ENCODE measurements at places on chromosomes 1 and 21.
A peak's percentile ranks its signal among the peaks of the same experiment; 100 is the strongest.

DNA sequence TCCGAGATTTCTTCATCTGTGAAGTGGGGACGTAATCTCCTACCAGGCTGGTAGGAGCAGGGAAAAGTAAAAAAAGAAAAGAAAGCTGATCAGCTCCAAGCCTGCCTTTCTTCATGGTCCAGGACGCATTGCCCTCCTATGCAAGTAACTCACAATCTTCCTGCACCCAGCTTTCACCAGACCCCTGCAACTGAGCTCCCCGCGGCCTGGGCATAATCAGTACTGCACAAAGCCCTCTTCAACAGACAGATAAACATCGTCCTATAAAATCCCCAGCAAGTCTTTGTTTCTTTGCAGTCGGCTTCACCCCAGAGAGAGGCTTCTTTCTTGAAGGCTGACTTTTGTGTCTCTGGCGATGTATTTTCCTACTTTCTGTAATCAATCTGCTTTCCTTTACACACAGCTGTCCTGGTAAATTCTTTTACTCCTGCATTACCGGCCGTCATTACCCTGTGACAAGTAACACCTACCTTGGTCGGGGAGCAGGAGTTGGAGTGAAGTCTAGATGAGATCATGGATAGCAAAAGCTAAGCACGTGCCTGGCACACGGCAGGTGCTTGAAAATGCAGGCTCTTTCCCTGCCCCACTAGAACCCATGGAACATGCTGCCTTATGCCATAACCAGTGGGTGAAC is 8.3 kb downstream of the PADI1 start:
- DNase-seq = no peak

DNA sequence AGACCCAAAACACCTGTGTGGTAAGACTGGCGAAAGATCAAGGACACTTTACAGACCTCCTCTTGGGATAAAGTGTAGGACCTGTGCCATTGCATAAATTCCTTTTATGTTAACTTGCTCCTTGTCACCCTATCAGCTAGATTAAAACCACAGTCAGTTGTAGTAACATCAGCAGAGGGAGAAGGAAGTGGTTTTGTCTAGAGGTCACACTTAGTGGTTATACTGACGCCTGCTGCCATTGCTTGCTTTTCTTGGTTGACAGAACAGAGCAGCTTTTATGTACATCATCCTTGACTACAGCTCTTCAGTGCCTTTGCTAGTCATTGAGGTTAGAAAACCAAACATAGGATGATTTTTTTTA is 101.4 kb downstream of the PBX1 start:
- DNase-seq = peak; percentile 19

- no peak for DNase-seq
Observed at GRCh38 chr1:2949966-2950925, 71.0 kb upstream of the ACTRT2 start.

GRCh38 chr1:200535605-200536004 is 84.9 kb downstream of the KIF14 start:
- DNase-seq = peak; percentile 69

GRCh38 chr1:109197158-109198042 is 16.3 kb upstream of the SARS1 start:
- peak; percentile 91 for DNase-seq

DNA sequence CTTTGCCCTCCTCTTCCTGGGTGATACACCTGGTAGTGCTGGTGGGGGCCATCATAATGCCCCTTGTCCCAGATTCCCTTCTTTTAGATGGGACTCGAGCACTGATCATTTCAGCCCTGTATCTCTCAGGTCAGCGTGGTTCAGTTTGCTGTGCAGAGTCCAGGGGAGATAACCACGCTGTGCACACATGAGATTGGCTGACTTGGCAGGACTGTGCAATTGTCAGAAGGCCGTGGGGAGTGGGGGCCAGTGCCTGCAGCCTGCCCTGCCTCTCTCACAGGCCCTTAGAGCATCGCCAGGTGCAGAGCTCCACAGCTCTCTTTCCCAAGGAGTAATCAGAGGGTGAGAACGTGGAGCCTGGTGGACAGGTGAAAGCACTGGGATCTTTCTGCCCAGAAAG is 15.2 kb downstream of the EPHX1 start:
- DNase-seq = no peak

GRCh38 chr1:182259229-182259872 is 132.2 kb downstream of the GLUL start:
- DNase-seq = no peak

GRCh38 chr1:116911188-116911553 is 1.5 kb downstream of the PTGFRN start:
- no peak for DNase-seq

- DNase-seq = no peak
Observed at GRCh38 chr1:22443332-22443731, 8.3 kb upstream of the ZBTB40 start.

- DNase-seq = peak; percentile 38
Observed at GRCh38 chr1:64962441-64962840, 3.9 kb downstream of the JAK1 start.

DNA sequence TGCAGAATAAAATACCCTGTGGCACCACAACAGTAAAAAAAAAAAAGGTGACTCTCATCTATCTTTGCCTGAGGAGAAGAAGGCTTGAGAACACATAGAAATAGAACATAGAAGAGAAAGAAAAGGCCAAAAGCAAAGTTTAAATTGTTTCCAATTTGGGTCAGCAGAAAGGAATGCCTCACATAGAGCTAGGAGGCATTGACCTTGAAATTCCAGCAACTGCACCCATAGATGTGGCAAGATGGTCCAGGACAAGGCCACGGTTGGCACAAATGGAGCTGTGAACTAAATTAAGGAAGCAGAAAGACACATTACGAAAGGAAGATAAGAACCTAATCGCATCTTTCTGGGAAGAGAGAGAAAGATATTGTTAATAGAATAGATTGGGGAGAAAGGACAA is 588.3 kb downstream of the LMO4 start:
- no peak for DNase-seq

DNA sequence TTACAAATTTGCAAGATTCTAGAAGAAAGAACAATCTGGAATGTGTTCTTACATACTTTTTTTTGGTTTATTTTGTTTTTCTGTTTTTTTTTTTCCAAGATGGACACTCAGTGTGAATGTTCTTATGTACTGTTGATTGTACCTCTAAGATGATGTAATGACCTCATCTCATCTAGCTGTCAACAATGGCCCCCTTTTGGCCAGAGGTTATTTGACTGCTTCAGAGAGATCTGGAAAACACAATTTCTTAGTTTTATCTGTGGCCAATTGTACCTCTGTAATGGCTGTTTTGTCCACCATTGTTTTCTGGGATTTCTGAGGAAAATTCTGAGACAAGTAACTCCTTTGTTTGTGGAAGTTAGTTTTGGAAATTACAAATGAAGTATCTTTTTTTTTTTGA is 38.9 kb downstream of the ST6GALNAC3 start:
- DNase-seq = no peak

DNA sequence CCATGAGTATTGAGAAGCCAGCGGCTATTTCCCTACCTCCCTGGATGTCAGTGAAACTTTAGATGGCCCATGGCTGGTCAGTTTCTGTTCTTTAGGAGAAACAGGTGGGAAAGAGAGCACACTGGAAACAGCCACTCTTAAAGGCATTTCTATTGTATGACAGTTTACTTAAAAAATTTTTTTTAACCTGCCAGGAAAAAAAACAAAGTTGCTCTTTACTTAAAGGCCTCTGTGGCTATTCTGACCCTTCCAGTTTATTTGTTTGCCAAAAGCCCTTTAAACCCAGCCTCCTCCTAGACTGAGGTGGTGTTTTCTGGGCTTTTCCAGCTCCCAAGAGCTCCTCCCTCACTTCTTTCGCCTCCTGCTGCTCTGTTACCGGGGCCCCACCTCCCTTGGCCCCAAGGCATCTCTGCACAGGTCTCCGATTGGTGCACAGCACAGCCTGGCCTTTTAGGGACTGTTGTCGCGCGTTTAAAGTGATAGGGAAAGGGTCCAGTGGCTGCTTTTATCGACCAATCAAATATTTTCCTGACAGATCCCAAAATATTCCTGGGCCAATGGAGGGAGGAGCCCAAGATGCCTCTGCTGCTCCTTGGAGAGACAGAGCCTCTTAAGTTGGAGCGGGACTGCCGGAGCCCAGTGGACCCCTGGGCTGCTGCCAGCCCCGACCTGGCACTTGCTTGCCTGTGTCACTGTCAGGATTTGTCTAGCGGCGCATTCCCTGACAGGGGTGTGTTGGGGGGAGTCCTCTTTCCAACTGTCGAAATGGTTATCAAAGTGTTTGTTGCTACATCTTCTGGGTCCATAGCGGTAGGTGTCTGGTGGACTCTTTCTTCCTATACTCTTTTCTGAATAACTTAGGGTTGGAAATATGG is at the start of gene SH3BGR:
Gene SH3BGR, plus strand, starts transcription at position 639 of the 875 bp plus-strand sequence. Its CDS starts 127 bp downstream, at position 766.
- DNase-seq = no peak

GRCh38 chr1:5156416-5157120 is 502.2 kb downstream of the AJAP1 start:
- DNase-seq = no peak

DNA sequence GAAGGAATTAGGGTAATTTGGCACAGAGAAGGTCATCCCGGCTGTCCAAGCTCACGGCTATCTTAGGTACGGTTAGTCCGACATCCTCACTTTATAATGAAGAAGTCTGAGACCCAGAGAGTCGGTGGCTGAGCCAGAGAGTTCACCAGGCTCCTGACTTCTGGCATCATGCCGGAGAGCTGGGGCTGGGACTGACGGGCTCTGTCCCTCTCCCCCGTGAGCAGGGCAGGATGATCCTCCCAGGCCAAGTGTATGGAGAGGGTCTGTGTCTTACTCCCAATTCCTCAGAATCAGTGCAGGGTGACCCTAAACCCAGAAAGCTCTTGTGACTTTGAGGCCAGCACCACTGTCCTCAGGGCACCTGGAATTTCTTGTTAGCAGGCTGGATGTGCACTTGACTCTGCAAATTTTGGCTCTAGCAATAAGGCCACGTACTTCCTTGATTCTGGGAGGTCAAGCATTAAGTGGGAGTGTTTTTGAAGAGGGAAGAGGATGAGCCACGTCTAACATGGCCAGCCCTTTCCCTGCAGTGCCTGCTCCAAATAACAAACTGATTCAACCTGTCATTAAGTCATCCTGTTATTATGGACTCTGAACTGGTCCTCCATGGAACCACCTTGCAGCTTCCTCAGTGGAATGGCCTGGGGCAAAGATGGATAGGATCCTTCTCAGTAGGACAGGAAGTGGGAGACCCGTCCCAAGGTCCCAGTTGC is 20.8 kb upstream of the BTG2 start:
- DNase-seq = no peak

- peak; percentile 80 for DNase-seq
Observed at GRCh38 chr1:1264868-1265272, 8.8 kb downstream of the UBE2J2 start.

DNA sequence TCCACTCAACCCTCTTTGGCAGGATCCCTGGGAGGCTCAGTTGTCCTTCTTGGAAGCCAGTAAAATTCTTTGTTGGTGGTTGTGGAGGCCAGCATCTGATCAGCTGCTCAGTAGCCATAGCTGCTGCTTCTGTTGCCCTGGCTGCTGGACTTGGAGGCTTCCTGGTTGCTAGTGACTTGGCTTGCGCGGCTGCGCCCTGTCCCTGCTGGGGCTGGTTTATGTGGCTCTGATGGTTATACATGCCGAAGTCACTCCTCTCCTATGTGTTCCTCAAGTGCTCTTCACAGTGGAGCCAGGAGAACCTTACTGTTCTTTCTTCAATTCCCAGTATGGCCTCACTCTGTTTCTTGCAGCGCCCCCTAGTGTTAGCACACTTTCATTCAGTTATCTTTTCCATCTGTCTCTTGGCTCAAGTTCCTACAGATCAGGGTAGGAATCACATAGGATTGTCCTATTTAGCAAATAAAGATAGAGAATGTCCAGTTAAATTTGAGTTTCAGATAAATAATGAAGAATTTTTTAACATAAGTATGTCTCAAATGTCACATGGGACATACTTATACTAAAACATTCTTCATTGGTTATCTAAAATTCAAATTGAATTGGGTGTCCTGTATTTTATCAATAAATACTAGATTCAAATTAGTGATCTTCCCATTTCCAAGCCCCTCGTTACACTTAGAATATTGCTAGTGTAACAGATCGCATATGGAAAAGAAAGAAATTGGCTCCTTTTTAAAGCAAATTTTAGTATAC is 176.5 kb downstream of the TGFB2 start:
- peak; percentile 44 for DNase-seq

DNA sequence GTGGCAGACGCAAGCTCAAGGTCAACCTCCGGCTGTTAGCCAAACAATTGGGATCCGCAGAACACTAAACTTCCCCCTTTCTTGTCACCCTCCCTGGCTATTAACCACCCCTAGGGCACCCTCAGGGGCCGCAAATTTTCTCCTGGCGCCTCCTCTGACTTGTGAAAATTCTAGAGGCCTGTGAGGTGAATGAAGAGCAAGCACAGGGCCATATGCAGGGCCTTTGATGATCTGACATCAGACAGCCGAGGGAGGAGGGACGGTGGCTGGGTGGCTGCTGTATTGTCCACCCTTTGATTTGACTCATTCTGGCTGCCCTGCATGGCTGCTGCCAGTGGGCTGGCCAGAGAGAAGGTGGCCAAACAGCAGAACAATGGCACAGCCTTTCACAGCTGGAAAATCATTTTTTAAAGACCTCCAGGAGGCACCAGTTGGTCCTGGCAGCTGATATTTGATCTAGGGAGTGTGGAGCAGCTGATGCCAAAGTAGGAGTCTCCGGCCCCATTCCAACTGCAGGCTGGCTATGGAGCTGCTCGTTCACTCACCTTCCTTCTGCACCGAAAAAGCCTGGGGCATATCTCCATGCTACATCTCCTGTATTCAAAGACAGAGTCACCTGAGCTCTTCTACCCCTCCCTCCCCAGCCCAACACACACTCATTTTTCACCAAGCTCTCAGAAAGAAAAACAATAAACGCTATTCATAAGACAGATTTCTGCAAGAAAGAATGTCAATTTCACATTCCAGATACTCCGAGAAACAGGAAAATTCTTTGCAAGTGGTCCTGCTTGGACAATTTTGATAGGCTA is 44.9 kb upstream of the BARHL2 start:
- DNase-seq = no peak

DNA sequence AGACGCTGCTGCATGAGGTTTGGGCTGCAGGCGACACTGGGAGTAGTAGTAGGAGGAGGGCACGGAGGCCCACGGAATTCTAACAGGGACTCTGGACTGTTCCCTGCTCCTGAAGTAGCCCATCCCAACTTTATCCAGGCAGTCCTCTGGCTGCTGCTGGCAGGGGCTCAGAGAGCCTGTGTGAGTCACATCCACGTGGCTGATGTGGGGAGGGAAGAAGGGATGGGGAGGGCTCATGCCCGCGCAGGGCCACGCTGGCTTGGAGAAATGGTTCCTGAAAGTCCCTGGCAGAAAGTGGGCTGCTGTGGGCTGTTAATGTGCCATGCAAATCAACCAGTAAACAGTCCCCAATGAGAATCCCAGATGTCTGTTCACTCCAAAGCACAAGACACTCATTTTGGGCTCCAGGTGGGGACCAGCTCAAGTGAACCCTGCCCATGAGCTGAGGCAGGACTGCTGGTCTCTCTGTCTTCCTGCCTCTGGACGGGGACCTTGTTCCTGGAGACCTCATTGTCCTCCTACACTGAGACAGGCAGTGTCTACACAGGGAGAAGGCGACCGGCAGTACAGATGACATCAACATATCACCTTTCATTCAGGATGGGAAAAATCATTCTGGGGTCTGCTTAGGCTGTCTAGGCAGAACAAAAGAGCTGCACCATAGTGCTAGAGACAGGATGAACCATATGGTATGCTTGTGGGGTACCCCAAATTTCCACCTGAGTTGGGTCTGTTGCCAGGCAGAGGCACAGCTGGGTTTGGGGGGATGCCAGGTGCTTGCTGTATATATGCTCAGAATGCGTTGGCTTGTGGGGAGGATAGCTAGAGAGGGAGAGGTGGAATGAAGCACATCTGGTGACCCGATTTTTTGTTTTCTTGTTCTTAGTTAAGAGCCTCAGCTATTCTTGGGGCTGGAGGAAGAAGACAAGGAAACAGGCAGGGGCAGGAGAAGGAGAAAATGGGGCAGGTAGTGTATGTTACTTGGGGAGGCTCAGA is 57.9 kb upstream of the FMOD start:
- peak; percentile 35 for DNase-seq

GRCh38 chr1:22154626-22155025 is 11.7 kb upstream of the WNT4 start:
- no peak for DNase-seq
